ENCODE measurements at places on chromosomes 3 and 15.

DNA sequence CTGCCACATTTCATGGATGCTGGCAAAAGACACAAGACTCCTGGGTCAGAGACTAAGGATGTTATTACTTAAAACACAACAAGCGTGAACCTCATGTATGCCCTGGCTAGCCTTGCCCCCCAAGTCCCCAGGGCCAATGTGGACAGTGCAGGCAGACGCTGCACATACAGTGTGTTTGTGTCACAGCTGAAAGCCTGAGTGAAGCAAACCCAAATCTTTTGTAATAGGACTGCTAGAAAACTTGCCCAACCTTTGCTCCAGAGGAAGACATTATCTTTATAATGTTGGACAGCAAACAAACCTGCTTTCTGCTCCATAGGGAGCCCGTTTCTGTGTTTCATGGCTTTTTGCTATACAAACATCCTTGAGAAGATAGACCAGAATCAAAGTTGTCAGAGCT, 282.0 kb upstream of the RORA start:
- no peaks in the 10 kb centered on the region for H3K36me3 ChIP-seq
- H3K27ac ChIP-seq = no peak overlapping the region
- H3K27me3 ChIP-seq = no peaks in the 10 kb centered on the region
- H3K4me1 ChIP-seq = no peaks in the 10 kb centered on the region
- H3K4me3 ChIP-seq = no peak overlapping the region

- H3K27me3 ChIP-seq = no peaks in the 10 kb centered on the region
- no peak overlapping the region for H3K4me3 ChIP-seq
- H3K36me3 ChIP-seq = no peaks in the 10 kb centered on the region
- no peak overlapping the region for H3K27ac ChIP-seq
These were observed 43.5 kb upstream of the SLC6A11 start for GRCh38 chr3:10772271-10773161.

DNA sequence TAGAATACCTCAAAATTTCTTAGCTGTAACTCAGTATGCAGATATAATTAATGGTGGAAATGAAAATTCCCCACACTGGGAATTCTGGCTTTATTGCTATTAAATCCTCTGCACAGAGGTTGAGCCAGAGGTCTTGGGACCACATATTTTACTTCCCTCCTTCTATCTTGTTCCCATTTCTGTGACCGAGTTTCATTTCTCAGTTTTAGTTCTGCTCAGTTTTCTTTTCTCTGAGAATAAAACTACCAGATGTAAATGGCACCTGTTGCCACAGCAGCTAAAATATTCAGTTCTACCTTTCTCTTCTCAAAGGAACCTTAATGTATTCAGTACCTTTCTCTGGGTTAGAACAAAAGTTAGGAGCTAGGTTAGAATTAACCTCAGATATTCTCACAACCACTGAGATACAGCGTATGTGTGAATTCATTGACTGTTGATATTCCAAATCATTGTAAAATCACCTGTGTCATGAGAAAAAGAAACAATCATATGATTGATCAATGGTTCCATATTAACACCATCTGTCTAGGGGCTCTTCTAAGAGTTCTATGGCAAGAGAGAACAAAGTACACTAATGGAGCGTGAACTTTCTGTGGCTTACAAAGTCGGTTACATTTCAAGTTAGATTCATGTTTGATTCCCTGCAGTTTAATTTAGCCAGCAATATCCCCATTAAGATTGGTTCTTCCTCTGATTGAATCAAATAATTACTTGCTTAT, 374.1 kb downstream of the EFHB start:
- DNase-seq = no peak
- no peaks in the 10 kb centered on the region for H3K36me3 ChIP-seq
- H3K4me1 ChIP-seq = no peaks in the 10 kb centered on the region

DNA sequence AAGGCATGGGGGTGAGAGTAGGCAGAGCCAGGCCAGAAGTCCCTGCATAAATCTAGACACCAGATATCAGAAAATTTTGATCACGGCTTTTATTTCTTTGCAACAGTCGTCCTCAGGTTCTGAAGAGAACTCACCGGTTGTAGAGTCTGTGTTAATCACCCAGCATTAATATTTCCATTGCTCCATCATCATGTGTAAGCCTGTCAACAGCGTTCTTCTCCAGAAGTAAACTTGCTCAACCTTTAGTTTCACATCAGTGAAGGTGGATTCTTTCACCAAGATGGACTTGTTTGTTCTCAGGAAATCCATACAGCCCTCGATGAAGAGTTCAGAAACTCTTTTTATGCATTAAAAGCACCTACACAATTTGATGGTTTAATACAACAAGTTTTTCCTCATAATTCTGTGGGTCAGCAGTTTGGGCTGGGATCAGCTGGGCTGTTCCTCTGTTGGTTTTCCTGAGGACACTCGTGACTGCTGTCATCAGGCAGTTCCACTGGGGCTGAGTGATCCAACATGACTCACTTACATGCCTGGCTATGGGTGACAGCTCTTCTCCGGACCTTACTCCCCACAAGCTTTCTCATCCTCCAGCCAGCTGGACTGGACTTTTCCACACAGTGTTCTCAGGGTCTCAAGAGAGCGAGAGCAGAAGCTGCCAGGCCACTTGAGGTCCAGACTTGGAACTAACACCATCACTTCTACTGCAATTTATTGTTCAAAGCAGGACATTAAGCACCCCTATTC, 303.4 kb downstream of the ZNF621 start:
- no peak overlapping the region for H3K27ac ChIP-seq
- DNase-seq = no peak
- no peaks in the 10 kb centered on the region for H3K36me3 ChIP-seq
- no peaks in the 10 kb centered on the region for H3K4me1 ChIP-seq

- no peak overlapping the region for H3K27ac ChIP-seq
- no peak for DNase-seq
These were observed 109.0 kb upstream of the NEDD4 start for GRCh38 chr15:56102441-56102840.

DNA sequence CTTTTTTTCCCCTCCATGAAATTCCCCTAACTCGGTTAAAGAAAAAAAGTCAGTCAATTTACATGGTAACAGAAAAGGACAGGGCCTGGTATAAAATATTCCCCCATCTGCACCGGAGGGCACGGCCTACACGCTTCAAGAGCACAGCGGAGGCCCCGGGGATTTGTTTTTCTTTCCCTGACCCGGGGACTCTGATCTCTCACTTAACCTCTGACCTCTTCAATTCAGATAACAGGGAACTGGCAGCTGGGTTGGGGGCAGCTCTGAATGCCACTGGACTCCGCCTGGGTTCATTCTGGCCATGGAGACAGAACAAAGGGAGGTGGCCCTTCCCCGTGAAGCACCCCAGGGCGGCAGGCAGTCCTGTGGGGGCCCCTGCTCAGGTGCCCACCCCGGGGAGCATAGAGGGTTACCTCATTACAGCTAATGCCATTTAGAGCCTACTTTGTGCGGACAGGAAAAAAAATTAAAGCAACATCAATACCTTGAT, 257.5 kb downstream of the SHQ1 start:
- H3K27me3 ChIP-seq = no peaks in the 10 kb centered on the region
- no peak overlapping the region for H3K4me3 ChIP-seq
- H3K4me1 ChIP-seq = no peaks in the 10 kb centered on the region
- no peak for DNase-seq

DNA sequence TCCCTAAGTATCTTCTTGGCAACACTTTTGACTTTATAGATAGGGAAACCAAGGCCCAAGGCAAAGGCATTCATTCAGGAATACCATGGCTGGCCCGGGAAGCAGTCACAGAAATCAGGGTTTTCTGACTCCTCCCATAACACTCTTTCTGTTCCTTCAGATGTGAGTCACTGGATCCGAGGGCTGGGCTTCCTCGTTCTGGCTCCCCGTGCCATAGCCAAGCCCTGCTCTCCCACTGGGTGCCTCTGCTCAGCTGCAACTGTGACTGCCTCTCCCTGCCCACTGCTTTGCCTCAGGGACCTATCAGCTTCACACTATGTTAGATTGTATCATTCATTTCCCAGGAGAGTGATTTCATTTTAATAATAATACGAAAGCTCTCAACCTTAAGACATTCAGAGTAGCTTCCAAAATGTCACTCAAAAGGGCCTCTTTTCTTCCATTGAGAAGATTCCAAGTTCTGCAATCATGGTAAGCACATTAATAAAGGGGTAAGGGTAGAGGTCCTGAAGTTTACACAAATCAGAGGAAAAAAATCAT, 50.2 kb downstream of the GABRB3 start:
- no peaks in the 10 kb centered on the region for H3K27me3 ChIP-seq
- no peaks in the 10 kb centered on the region for H3K4me1 ChIP-seq
- no peak overlapping the region for H3K27ac ChIP-seq
- no peak for DNase-seq
- H3K4me3 ChIP-seq = no peak overlapping the region

- H3K36me3 ChIP-seq = no peaks in the 10 kb centered on the region
- H3K27me3 ChIP-seq = peaks cover 16% of the 10 kb centered on the region
- peaks cover 19% of the 10 kb centered on the region for H3K4me1 ChIP-seq
These were observed 757 bp downstream of the VWA5B2 start for GRCh38 chr3:184230081-184230602.

DNA sequence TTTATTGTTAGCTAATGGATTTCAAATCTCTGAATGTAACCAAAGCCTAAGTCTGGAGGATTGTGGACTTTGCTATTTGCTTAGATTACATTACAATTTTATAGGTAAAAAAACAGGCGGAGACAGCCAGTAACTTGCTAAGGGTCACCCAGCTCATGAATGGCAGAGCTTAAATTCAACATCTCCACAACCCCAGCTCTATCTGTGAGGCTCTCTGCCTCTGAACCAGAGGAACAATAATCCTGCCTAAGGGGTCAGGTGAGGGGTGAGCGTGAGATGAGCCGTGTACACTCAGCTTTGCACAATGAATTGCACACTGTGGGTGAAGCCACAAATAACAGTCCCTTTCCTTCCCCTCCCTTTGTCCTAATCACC, 69.8 kb upstream of the SPATA12 start:
- H3K4me1 ChIP-seq = peaks cover 49% of the 10 kb centered on the region
- no peaks in the 10 kb centered on the region for H3K27me3 ChIP-seq
- no peak overlapping the region for H3K27ac ChIP-seq
- H3K4me3 ChIP-seq = no peak overlapping the region
- H3K36me3 ChIP-seq = no peaks in the 10 kb centered on the region

DNA sequence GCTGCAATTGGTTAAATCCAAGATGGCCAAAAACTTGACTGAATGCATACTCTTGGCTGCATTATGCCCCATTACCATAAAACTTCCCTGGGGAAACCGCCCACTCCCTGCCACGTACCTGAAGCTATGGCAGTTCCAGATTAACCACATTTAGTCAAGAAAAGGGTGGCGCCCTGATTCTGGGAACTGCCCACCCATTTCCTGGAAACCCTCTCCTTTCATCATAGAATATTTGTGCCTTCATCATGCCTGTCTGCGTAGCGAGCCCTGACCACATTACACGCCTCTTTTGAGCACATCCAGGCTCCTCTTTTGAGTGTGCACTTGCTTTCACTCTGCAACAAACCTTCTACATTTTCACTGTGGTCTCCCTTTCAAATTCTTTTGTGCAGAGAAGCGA, 5.2 kb downstream of the LINS1 start:
- H3K4me3 ChIP-seq = no peak overlapping the region
- no peaks in the 10 kb centered on the region for H3K36me3 ChIP-seq
- H3K27me3 ChIP-seq = no peaks in the 10 kb centered on the region
- H3K27ac ChIP-seq = peak overlapping the region; percentile 16
- peaks cover 43% of the 10 kb centered on the region for H3K4me1 ChIP-seq

GRCh38 chr3:100650651-100651619, 41.5 kb downstream of the ADGRG7 start:
- DNase-seq = peak; percentile 27
- no peaks in the 10 kb centered on the region for H3K27me3 ChIP-seq
- H3K4me1 ChIP-seq = no peaks in the 10 kb centered on the region
- H3K27ac ChIP-seq = no peak overlapping the region

DNA sequence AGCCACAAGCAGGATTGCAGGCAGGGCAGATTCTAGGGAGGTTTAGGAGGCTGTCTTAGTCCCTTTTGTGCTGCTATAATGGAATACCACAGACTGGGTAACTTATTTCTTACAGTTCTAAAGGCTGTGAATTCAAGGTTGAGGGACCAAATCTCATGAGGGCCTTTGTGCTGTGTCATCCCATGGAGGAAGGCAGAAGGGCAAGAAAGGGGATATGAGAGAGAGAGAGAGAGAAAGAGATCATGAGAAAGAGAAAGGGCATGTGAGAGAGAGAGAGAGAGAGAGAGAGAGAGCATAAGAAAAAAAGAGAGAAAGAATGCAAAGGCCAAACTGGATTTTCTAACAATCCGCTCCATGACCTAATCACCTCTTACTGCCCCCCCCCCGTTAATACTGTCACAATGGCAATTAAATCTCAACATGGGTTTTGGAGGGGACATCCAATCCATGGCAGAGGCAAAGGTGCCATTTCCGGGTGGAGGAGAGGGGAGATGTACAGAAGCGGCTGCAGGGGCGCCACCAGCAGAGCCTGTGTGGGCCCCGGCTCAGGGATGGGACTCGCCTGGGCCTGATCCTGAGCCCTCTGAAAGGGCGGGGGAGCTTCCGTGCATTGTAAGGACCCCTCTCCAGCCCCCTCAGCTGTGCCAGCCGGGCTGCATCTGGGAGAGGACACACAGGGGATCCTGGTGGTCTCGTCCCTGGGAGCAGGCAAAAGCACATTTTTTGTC, 20.5 kb downstream of the MRPS11 start:
- no peak overlapping the region for H3K4me3 ChIP-seq
- no peaks in the 10 kb centered on the region for H3K27me3 ChIP-seq
- DNase-seq = no peak

DNA sequence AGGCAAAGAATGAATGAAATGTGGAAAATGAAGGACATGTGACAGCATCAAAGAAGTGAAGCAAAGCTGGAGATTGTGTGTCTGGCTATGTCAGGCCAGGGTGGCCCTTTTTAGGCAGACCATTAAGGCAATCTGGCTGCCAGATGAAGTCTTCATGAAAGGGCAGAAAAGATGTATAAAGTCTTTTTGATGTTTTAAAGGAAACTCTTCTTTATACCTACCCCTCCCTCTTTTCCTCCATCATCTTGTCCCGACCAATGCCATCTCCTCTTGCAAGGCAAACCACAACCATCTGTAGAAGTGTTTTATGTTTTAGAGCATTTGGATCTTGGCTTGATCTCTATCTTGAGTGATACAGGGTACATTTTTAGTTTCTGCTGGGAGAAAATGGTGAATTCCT, 259.2 kb downstream of the LSAMP start:
- H3K27ac ChIP-seq = no peak overlapping the region
- no peak overlapping the region for H3K4me3 ChIP-seq
- DNase-seq = no peak
- H3K4me1 ChIP-seq = no peaks in the 10 kb centered on the region

DNA sequence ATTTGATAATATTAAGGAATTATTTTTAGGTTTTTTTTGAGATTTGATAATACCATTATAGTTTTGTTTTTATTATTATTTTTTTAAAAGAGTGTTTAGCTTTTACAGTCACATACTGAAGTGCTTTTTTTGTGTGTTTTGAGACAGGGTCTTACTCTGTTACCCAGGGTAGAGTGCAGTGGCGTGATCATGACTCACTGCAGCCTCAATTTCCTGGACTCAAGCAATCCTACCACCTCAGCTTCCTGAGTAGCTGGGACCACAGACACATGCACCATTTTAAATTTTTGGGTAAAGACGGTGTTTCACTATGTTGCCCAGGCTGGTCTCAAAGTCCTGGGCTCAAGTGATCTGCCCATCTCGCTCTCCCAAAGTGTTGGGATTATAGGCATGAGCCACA, 73.0 kb downstream of the SUMF1 start:
- no peak overlapping the region for H3K27ac ChIP-seq
- no peaks in the 10 kb centered on the region for H3K27me3 ChIP-seq
- H3K36me3 ChIP-seq = peaks cover 14% of the 10 kb centered on the region
- no peaks in the 10 kb centered on the region for H3K4me1 ChIP-seq
